Kidney tubule cell (primary cell): ENCODE measurements at places on chromosomes 5 and 9.

GRCh38 chr9:27673641-27674040 is 100.4 kb upstream of the C9orf72 start:
- peak; percentile 77 for DNase-seq

DNA sequence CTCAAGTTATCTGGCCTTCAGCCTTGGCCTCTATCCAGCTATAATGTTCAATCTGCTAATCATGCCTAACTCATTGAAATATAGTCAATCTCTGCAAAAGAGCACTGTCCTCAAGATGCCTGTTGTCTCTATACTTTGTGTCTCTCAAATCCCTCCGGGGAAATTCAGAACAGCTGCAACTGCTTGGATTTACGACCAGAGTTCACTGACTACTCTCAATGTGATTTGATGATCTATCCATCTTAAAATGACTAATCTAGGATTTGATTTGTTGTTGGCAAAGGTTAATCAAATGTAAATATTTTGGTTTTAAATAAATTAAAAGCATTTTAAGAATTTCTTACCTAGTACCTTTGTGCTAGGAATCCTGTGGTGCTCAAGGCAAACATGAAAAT is 40.9 kb downstream of the SVEP1 start:
- no peak for DNase-seq

DNA sequence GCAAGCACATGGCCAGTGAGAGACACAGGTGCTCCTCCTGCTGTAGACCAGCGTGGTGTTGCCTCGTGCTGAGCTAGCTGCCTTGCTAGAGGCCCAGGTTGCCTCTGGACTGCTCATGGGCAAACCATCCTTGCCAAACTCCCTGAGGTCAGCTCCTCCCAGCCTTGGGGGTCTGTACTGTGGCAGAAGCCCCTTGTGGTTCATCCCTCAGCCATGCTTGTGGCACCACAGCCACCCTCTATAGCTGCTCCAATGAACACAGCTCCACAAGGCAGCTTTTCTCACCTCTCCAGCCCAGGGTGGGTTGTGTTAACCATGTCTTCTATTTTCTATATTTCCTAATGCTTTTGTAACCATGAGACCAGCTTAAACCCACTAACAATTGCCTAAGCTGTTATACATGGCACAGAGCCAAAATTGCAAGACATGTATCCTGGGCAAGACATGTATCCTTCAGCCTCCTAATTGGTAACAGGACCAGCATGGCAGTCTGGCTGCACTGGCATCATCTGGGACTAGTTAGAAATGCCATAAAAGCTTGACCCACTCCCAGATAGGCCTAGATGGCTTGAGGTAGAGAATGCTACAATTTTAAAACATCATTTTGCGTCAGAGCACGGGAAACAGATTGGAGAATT is 183.1 kb upstream of the S1PR3 start:
- DNase-seq: no peak

- DNase-seq: no peak
Observed at GRCh38 chr9:128204858-128205257, 1.7 kb downstream of the DNM1 start.

DNA sequence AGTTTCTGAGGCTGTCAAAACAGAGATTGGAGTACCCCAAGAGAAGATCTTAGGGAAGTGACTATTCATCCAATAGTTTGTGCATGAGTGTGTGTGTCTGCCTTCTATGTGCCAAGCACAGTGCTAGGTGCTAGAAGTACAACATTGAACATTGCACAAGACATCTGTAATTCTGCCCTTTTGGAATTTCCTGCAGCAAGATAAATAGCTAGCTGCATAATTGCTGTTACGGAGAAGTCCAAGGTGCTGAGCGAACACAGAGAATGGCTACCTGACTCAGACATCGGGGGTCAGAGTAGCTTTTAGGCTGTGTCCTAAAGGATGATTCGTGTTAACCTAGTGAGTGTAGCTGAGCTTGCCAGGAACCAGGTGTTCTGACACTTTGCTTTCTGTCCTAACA is 44.8 kb downstream of the PAPPA start:
- DNase-seq: peak; percentile 70

GRCh38 chr9:106883626-106884190 is 20.7 kb downstream of the ZNF462 start:
- DNase-seq: peak; percentile 43

DNA sequence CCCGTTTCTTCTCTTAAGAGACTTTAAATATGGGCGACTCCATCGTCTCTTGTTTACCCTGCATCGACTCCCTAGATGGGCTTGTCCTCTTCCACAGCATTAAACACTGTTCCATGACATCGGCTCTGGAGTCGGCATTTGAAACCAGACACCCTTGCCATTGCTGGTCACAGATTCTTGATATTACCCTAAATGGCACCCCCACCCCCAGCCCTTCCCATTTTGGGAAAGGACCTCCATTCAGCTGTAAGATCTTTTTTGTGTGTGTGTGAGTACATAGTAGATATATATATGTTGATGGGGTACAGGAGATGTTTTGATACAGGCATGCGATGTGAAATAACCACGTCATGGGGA is 51.1 kb upstream of the SH3PXD2B start:
- DNase-seq: no peak

DNA sequence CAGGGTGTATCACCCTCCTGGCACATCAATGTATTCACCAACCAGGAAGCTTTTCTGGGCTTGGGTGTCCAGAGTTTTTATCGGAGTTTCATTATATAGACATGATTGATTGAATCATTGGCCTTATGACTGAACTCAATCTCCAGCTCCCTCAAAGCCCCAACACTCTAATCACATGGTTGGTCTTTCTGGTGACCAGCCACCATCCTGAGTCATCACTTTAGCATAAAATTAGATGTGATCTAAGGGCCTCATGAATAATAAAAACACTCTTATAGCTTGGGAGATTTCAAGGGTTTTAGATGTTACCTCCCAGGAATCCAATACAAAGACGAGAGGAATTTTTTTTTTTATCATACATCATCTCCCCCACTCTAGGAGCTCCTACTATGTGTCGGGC is 7.7 kb upstream of the PBX3 start:
- peak; percentile 19 for DNase-seq

DNA sequence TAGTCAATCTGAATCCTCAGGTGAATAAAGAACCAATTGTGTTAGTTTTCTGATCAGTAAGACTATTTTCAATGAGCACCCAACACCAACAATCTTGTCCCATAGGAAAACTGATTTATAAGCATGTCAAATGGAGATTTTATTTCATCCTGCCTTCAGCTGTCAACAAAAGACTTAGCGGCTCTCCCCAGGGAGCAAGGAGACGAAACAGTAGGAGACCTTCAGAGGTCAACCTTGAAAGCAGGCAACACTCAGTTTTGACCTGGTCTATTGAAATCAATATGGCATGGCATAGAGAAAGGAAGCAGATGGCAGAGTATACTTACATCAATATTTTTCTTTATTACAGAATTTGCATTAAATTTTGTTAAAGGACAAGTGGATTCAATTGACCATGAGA is 34.1 kb downstream of the ZNF622 start:
- no peak for DNase-seq

- no peak for DNase-seq
Observed at GRCh38 chr9:8963885-8964284, 1164.3 kb upstream of the DMAC1 start.

GRCh38 chr5:140324041-140324600 is 21.2 kb upstream of the PFDN1 start:
- DNase-seq: peak; percentile 83

DNA sequence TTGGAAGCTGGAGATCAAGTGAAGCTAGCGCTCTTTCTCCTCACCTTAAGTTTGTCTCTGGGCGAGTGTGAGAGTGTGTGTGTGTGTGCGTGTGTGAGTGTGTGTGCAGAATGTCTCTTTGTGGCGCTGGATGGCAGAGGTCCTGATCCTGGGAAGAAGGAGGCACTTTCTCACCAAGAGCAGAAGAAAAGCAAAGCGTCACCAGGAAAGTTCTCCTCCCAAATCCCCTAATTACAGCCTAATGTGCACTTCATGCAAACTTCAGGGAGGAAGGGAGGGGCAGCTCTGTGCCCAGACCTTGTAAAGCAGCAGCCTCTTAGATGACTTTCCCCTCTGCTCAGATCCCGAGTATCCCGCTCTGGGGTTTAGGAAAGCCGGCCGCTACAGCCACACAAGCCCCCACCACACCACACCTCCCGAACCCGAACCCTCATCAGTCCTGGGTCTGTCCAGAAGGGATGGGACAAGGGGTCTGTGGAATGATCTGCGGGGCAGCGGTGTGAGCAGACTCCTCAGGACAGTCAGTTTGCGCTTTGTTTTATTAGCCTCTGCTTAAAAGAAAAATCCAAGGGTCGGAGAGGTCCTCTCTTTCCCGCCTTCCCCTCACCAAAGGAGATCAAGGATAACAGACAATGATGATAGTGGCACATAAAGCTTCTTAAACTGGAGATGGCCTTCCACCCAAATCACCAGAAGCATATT is at the start of gene HAPLN1:
HAPLN1 (minus strand) TSS at position 20 of the 702 bp plus-strand sequence. CDS start 47,332 bp downstream, outside the sequence.
- DNase-seq: no peak

DNA sequence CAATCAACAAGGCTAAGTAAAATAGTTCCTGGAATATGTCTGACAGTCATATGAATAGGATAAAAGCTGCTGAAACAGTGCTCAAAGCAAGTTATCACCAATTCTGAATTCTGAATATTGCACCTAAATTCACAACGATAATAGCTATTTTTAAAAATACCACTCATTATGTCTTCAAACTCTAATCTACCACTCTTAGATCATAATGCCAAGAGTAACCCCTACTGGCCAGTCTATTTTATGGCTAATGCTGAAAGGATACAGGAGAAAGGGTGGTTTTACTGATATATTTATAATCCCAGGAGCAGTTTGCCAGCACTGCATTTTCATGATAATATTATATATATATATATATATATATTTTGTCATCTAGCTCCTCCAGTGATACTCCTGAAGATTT is 232.8 kb downstream of the PDE4D start:
- peak; percentile 47 for DNase-seq

GRCh38 chr9:27888661-27889295 is 315.5 kb upstream of the C9orf72 start:
- peak; percentile 56 for DNase-seq

DNA sequence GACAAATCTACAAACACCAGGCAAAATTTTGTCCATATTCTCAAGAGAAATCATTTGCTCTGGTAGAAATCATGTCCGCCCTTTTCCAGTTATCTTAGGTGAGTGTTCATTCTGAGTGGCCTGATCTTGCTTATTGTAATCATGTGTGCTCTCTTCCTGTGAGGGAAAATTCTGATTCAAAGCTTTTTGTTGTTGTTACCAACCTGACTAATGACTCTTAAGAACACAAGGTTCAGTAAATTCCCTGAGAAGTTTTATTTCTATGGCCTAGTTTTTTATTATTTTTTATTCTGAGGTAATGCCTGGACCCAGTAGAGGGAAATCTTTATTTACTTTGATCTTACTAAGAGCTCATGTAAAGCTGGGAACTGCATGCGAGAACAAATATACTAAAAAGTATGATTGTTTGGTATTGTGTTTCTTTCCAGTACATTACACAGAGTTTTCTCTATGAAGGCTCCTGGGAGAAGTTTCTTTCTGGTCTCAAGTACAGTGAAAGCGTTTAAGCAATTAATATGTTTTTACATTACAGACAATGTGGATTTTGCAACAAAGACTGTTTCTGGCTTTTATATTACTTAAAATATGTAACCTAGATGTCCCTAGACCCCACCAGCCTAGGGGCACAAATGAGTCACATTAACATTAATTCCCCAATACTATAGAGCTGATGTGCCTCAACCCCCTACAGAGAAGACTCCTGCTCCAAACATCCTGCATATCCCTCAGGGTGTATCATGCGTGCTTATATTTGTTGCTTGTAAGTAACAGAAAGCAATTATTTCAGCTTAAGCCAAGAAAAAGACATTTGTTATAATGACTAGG is 138.1 kb downstream of the TMEM167A start:
- DNase-seq: no peak

DNA sequence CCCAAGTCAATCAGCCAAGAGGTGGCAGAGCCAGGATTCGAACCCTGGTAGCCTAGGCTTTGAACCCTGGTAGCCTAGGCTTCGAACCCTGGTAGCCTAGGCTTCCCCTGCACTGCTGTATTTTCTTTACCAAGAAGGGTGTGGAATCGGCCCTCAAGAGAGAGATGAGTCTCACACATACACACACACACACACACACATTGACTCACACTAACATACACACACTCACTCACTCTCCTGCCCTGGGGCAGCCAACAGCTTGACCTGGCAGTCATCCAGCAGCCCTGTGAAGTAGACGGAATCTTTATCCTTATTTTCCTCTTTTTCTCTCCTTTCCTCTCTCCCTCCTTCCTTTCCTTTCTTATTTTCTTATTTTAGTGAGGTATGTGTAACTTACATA is 55.4 kb upstream of the RPL26L1 start:
- DNase-seq: peak; percentile 94

GRCh38 chr5:51096859-51097258 is 286.4 kb upstream of the ISL1 start:
- no peak for DNase-seq

- DNase-seq: no peak
Observed at GRCh38 chr5:15885156-15885555, 294.4 kb downstream of the MARCHF11 start.

- DNase-seq: no peak
Observed at GRCh38 chr9:15189481-15189880, 117.5 kb downstream of the TTC39B start.

DNA sequence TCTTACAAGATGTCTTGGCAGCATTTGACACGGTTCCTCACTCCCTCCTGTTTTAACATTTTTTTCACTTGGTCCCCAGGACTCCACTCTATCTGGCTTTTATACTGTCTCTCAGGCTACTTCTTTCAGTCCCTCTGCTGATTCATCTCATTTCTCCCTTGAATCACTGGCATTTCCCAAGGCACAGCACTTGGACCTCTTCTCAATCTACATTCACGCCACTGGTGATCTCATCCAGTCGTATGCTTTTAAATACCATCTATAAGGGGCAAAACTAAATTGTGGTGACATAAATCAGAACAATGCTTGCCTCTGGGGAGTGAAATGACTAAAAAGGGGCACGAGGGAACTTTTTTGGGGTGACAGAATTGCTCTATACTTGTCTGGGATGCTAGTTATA is 47.1 kb downstream of the MAPKAP1 start:
- peak; percentile 73 for DNase-seq

DNA sequence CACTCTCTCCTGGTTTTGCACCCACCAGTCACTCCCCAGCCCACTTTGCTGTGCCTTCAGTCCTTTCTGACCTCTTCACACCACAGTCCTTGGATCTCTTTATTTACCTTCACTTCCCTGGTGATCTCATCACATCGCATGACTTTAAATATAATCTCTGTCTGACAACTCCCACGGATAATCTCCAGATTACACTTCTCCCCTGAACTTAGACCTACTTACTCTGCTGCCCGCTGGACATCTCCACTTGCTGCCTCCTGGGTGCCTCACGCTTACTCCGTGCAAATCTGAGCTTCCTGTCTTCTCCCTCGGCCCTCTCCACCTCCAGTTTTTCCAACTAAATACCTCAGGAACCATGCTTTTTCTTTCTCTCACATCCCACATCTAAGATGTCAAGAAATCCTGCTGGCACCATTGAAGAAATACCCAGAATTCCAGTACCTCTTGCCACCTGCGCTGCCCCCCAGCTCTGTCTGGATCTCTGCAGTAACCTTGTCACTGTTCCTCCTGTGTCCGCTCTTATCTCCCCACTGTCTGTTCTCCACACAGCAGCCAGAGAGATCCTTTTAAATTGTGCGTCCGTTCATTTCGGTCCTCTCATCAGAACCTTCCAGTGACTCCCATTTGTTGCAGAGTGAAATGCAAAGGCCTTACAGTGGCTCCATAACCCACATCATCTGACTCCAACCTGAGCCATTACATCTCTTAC is 9.3 kb downstream of the SFXN1 start:
- DNase-seq: no peak
